ENCODE measurements at places on chromosomes 12 and 14.

DNA sequence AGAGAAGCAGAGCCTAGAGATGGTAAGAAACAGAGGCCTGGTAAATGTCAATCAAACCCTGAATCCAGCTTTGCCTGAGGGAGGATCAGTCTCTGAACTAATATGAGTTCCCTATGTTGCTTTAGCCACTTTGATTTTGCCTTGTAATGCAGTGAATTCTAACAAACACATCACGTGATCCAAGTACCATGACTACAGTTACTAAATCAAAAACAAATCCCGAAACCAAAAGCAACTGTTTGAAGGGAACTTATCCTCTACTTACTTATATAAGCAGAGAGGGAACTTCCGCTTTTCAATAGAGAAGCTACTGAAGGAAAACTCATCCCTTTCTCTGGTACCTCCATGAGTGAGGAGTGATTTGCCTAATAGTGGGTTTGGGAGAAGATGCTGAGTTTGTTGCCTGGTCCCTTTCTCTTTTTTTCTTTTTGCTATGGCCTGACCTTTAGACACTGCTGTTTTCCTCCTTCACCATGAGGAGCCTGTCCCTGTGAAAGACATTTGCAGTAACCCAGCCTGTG, 7.7 kb upstream of the PPTC7 start:
- DNase-seq, result no peak

DNA sequence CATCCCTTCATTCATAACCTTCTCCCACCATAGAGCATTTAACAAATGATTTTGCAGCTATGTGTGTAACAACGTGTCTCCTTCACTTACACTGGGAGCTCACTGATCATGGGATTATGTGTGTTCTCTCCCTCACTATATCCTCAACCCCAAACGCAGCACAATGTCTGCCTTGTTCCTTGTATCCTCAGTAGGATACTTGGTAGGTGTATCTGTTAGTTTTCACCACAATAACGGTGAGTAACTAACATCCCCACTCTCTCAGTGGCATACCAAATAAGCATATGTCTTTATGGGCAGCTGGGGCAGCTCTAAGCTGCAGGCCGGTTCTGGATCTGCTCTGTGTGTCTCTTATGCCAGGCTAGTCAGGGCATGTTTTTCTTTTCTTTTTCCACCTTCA, 166.7 kb upstream of the PWP1 start:
- DNase-seq, result no peak

DNA sequence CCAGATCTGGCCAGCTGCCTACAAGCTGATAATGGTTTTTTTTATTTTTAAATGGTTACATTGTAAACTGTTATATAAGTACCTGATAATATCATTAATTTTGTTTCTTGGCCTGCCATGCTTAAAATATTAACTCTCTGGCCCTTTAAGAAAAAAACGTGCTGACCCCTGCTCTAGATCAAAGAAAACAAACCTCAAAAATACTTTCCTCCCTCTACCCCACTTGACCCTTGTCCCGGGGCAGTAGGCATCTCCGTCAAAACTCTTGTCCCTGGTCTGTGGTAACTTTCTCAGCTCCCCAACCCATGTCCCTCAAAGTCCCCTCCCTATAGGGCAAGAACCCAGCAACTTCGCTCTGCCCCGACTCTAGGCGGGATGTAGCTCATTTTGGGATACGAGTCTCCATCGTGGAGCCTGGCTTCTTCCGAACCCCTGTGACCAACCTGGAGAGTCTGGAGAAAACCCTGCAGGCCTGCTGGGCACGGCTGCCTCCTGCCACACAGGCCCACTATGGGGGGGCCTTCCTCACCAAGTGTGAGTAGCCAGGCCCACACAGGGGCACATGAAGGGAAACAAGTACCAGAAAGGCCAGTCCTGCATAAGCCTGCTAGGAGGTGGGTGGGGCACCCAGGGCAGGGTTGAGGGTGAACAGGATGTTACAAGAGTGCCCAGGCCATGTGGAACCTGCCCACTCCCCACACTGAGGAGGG, 3.5 kb downstream of the RDH5 start:
- DNase-seq, result no peak

- no peak for DNase-seq
These were observed 146.0 kb downstream of the FBXL14 start for GRCh38 chr12:1448336-1448735.

DNA sequence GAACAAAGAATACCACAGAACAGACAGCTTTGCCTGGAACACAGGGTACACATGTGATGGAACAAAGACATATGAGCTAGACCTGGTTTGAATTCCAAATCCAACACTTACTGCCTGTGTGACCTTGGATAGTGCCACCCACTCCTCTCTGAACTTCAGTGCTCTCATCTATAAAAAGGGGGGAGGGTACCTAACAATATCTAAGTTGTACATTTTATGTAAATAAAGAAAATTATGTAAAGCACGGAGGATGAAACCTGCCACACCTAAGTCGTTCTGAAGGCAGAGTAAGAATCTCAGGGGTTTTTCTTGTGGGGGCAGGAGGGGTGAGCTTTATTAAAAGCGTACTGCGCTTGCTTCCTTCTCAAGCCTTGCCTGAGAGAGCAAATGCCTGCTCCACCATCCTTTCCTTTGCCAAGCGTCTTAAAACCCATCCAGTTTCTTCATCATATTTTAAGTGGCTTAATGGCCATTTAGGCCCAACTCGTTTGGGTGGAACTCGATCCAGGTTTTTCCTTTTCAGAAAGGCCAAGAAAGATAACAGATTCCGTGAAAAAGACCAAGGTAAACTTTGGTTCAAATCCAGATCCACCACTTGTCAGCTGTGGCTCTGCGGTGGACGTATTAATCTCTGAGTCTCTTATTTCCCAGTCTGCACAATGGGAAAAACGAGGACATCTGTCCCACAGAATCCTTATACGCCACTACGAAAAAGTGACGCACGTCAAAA, 946 bp downstream of the DDX24 start:
- DNase-seq, result no peak

Data from stimulated activated CD4-positive, alpha-beta T cell treated with anti-CD3 and anti-CD28 coated beads, Interleukin-1b, Interleukin-23, amount 100 ng/mL, for 1 hour (primary cell).